Vagina (tissue), 2 donors: ENCODE measurements at places on chromosomes 11 and 22.

- no peak for DNase-seq
- no peak overlapping the region for H3K27ac ChIP-seq
- H3K4me1 ChIP-seq, result no peaks in the 10 kb centered on the region
- no peak overlapping the region for H3K4me3 ChIP-seq
Measured at GRCh38 chr11:92744929-92745585, 224.4 kb upstream of the MTNR1B start.

- H3K36me3 ChIP-seq, result no peaks in the 10 kb centered on the region
- no peak overlapping the region for H3K4me3 ChIP-seq
- DNase-seq, result no peak
Measured at GRCh38 chr22:45562537-45563361, 60.1 kb downstream of the FBLN1 start.

DNA sequence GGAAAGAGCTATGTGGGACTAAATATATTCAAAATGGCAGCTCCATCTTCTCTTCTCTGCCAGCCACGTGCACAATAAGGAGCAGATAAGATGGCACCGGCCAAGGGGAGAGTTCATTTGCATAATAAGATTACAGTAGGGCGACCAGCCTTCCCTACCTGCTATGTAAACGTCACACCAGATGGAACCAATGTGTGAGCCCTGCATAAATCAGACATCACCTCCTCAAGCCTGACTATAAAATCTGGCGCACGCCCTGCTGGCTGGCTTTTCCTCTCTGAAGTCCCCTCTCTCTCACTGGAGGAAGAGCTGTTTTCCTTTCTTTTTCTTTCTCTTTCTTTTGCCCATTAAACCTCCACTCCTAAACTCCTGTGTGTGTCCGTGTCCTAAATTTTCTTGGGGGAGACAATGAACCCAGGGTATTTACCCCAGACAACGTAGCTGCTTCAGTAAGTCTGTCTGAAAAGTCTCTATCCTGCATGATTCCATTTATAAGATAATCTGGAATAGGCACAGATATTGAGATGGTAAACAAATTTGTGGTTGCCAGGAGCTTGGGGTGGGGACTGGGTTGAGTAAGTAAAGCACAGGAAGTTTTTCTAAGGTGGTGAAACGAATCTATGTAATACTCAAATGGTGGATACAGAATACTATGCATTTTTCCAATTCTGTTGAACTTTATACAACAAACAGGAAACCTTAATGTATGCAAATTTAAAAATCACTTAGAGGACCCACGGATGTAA is 670.0 kb upstream of the KIRREL3 start:
- no peak overlapping the region for H3K27ac ChIP-seq
- no peaks in the 10 kb centered on the region for H3K4me1 ChIP-seq
- DNase-seq, result no peak
- no peaks in the 10 kb centered on the region for H3K27me3 ChIP-seq
- no peaks in the 10 kb centered on the region for H3K36me3 ChIP-seq

DNA sequence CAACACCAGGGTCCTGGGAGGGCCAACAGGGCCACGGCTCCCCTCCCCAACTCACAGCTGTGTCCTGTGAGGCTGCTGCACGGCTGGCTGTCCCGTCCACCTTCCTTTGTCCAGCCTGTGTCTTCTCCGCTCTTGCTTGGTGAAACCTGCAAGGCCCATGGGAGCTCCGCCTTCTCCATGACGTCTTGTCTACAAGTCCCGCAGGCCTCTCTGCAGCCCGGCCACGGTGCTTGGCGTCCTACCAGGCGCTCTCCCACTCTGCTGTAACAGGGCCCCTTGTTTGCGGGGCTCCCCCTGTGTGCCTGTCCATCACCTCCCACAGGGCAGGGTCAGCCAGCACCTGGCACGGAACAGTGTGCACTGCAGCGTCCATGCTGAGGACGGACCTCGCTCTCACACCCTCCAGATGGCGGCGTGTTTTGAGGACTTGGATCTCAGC is 866.8 kb downstream of the TBC1D22A start:
- no peaks in the 10 kb centered on the region for H3K4me1 ChIP-seq
- H3K27me3 ChIP-seq, result no peaks in the 10 kb centered on the region
- no peak overlapping the region for H3K4me3 ChIP-seq
- H3K27ac ChIP-seq, result no peak overlapping the region
- no peaks in the 10 kb centered on the region for H3K36me3 ChIP-seq

DNA sequence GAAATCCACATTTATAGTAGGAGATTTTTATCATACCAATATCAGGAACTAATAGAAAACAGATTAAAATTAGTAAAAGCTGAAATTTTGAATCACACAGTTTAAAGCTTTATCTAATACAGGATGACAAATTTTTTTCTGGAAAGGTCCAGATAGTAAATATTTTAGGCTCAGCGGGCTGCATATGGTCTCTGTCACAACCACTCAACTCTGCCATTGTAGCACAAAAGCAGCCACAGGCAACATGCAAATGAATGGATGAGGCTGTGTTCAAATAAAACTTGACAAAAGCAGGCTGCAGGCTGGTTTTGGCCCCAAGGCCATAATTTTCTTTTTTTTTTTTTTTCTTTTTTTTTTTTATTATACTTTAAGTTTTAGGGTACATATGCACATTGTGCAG is 108.2 kb upstream of the CCDC90B start:
- no peaks in the 10 kb centered on the region for H3K36me3 ChIP-seq
- H3K4me1 ChIP-seq, result no peaks in the 10 kb centered on the region
- no peaks in the 10 kb centered on the region for H3K27me3 ChIP-seq
- H3K4me3 ChIP-seq, result no peak overlapping the region
- no peak overlapping the region for H3K27ac ChIP-seq
- no peak for DNase-seq

- DNase-seq, result no peak
- no peaks in the 10 kb centered on the region for H3K27me3 ChIP-seq
- peaks cover 7% of the 10 kb centered on the region for H3K4me1 ChIP-seq
- H3K36me3 ChIP-seq, result no peaks in the 10 kb centered on the region
Measured at GRCh38 chr22:46139895-46140350, 10.4 kb upstream of the PPARA start.

DNA sequence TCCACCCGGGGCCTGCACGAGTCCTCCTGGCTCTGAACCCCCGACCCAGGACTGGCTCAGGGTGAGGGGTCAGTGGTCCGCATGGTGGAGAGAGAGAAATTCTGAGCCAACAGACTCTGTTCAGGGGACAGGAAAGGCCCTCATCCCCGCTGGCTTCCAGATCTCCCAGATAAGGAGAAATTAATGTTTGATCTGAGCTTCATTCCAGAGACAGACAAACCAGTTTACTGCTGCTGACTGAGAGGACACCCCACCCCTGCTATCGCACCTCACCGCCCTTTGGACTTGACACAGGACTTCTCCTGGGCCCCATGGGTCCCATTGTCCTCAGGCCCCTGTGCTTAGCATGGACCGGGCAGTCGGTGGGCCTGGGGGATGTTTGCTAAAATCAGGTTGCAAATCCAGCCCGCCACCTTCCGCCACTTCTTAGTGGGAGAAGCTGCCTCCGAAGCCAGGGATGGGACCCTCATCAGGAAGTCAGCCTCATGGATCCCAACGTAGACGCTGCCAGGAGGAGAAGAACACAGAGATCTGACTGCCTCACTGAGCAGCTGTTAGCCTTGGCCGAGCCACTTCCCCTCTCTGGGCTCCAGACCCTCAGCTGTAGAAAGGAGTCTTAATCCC is 11.2 kb upstream of the UPK3A start:
- DNase-seq, result no peak
- H3K4me3 ChIP-seq, result no peak overlapping the region
- no peaks in the 10 kb centered on the region for H3K36me3 ChIP-seq
- H3K27me3 ChIP-seq, result no peaks in the 10 kb centered on the region
- peaks cover 18% of the 10 kb centered on the region for H3K4me1 ChIP-seq

DNA sequence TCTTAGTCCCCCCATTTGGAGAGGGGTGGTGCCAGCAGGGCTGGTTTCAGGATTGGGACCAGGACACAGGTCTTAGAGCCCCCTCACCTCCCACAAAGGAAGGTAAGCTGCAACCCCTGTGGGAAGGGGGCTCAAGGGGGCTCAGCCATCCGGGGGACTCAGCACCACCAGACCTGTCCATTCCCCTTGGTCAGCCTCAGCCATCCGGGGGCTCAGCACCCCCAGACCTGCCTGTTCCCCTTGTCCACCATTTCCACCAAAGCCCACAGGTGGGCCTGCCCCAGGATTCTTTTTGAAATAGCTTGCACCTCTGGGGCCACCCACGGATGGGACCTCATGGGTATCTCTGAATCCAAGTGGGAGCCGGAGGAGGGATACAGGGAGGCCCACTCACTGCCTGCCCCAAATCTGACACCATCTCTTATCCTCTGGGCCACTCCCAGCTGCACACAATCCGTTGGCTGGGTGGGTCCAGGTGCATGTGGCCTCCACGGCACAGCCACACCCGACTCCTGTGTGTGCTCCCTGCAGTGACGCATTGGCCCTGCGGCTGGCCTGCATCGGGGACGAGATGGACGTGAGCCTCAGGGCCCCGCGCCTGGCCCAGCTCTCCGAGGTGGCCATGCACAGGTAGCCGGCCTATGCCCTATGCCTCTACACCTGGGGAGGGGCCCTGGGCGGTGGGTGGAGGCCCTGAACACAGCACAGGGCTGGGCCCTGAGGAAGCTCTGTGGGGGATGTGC is 15.9 kb downstream of the MCAT start:
- no peak overlapping the region for H3K27ac ChIP-seq
- no peak for DNase-seq
- no peaks in the 10 kb centered on the region for H3K27me3 ChIP-seq
- H3K4me1 ChIP-seq, result peaks cover 14% of the 10 kb centered on the region
- H3K4me3 ChIP-seq, result no peak overlapping the region
- peaks cover 8% of the 10 kb centered on the region for H3K36me3 ChIP-seq

- H3K27ac ChIP-seq, result no peak overlapping the region
- H3K27me3 ChIP-seq, result no peaks in the 10 kb centered on the region
- no peak for DNase-seq
- peaks cover 2% of the 10 kb centered on the region for H3K36me3 ChIP-seq
Measured at GRCh38 chr22:50576070-50576469, 2.2 kb downstream of the CPT1B start.

- H3K27ac ChIP-seq, result peak overlapping the region; percentile 99
- DNase-seq, result no peak
- no peak overlapping the region for H3K4me3 ChIP-seq
Measured at GRCh38 chr22:36381513-36382128, 6.1 kb downstream of the MYH9 start.

DNA sequence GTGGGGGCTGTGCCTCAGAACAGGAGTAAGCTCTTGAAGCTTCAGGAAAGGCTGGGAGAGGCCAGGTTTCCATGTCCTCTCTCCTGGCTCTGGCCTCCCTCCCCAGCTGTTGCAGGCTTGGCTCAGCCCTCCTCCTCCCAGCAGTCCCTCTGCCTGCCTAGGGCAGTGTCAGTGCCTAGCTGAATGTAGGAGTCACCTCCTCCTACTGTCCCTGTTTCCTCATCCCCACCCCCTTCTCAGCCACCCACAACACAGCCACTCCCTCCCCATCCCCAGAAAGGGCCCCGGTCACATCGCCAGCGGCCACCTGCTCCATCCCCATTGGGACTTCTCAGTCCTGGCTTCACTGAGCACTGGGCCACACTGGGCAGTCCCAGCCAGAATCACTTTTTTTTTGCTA is 2.9 kb upstream of the FBLN1 start:
- H3K27ac ChIP-seq, result peak overlapping the region; percentile 92
- DNase-seq, result no peak
- no peaks in the 10 kb centered on the region for H3K27me3 ChIP-seq
- no peak overlapping the region for H3K4me3 ChIP-seq

- DNase-seq, result no peak
- H3K4me1 ChIP-seq, result no peaks in the 10 kb centered on the region
- H3K27ac ChIP-seq, result no peak overlapping the region
- no peak overlapping the region for H3K4me3 ChIP-seq
- no peaks in the 10 kb centered on the region for H3K27me3 ChIP-seq
Measured at GRCh38 chr22:24765166-24765565, 9.4 kb downstream of the PIWIL3 start.

DNA sequence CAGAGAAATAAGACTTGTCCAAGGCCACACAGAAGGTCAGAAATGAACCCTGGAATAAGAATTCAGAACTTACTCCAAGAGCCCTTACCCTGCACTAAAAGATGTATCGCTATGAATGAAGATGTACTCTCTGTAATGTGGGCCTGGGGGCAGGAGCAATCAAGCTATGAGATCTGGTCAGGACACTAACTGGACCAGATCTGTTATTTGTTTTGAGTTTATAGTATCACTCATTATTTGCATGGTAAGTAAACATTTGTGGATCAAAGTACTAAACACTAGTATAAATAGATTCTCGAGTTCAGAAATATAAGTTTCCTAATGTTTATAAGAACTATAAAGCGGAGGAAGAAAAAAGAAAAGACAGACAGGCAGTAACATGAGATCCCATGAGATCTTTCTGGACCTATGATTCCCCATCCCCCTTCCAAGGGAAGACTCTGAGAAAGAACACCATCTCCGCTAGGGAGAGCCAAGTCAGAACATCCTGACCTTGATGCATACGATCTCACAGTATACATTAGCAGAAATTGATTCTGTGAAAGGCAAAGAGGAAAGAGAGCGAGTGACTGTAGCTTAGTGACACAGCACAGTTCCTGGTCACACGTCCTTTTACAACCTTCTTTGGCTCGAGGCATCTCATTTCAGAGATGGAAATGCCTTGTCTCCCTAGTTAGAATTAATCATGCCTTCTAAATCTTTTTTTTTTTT is 71.2 kb downstream of the USP35 start:
- no peaks in the 10 kb centered on the region for H3K36me3 ChIP-seq
- H3K27me3 ChIP-seq, result no peaks in the 10 kb centered on the region
- no peak for DNase-seq

DNA sequence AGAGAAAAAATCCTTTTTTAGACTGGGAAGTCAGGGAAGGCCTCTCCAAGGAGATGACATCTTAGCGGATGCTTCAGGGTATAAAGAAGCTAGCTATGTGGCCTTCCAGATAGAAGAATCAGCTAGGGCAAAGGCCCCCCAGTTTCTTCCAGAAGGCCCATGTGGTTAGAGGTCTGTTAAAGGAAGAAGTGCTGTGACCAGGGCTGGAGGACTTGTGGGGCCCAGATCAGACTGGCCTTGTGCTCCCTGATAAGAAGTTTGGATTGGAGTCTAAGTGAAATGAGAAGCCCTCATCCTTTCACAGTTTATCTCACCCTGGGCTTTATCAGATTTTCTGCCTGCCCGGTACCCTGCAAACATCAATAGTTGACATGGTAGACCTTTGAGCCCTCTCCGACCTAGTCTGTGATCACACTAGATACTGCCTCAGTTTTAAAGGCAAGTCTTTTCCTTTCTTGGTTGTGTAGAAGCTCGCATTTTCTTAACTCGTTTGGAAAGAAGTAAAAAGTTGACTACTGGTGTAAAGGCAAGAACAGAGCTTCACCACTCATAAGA is 7.8 kb downstream of the AMPD3 start:
- DNase-seq, result no peak
- H3K27me3 ChIP-seq, result no peaks in the 10 kb centered on the region
- H3K4me3 ChIP-seq, result no peak overlapping the region
- no peaks in the 10 kb centered on the region for H3K4me1 ChIP-seq
- H3K36me3 ChIP-seq, result peaks cover 15% of the 10 kb centered on the region
- no peak overlapping the region for H3K27ac ChIP-seq
